ENCODE measurements at places on chromosomes 3 and 15.

DNA sequence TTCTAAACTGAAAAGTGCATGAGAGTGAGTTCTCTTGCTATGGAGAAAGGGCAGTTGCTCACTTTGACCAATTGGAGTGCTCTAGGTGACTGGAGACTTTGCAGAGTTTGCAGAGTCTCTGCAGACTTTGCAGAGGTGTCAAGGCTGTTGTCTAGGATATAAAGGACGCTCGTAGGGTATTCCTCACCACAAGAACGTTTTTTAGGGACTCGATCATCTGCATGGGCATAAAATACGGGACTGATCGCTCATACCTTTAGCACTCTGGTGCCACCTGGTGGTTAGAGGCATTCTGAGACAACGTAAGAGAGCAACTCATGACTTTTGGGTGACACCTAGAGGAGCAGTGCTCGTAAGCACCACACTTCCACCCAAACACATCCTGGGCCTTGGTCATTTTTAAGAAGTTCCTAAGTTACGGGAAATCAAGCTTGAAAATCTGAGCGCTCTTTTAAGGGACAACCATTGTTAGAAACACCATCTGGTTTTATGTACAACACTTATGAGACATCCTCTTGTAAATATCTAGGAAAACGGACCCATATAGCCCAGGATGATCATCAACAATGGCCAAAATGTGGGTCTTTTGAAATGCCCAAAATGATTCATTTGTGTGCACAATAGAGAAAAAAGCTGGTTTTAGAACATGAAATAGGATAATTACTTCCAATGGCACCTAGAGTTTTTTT is 51.6 kb upstream of the XCR1 start:
- DNase-seq = peak; percentile 95

DNA sequence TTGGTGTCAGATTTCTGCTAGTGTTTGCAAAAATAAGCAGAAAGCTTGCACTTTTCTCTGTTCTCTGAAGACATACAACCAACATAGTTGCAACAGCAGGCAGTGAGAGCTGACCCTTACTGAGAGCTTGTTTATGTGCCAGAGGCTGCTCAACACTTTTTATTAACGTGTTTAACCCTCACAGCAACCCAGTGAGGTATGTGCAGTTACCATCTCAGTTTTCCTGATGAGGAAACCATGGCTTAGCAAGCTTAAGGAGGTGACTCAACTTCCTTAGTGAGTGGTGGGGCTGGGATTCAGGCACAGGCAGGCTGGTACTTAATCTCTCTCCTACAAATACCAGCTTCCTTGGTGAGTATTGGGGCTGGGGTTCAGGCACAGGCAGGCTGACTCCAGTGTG is 158.1 kb upstream of the CTDSPL start:
- peak; percentile 22 for DNase-seq

DNA sequence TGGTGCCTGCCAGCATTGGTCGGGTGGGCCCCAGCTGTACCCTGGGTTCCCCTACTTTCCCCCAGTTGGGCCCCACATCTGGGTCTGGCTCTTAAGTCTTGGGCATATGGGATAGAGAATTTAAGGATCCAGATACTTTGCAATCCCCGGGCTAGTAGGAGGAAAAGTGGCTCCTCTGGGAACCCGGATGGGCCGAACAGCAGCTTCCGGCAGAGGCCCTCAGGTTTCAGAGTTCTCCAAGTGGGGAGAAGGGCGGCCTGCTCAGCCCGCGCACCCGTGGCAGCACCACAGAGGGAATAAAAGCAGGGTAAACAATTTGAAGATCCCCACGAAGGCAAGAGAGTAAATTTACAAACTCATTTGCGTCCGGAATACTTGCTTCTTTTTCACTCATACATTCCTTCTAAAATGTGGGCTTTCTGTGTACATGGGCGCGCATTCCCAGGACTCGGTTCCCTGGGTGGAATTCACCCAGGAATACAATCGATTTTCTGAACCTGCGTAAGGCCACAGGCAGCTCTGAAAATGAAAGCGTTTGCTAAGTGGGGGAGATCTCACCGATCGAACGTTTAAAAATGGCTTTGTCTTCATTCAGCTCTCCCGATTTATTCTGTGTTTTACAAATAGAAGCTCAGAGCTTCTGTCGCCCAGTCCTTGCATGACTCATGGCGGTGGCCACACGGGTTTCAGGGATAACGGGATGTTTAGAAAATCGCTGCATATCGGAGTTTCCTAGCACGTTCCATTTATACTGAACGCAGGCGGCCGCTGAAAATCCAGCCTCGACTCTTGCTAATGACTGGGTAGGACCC is 74.0 kb upstream of the POLG start:
- no peak for DNase-seq

DNA sequence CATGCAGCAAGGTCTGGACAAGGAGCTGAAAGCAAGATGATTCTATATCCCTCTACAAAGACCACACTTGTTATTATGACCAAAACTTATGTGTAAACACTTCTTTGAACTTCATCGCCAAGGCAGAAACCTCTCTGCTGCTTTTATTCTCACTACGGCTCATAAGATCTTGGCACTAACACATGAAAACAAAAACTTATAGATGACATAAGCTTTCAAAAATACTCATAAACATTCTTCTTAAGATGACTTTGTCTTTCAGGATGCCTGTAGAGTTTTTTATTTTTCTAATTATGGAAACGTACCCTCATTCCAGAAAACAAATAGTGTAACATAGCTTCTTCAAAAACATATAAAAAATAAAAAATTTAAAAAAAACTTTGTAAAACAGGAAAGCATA is 12.5 kb upstream of the C15orf61 start:
- no peak for DNase-seq

DNA sequence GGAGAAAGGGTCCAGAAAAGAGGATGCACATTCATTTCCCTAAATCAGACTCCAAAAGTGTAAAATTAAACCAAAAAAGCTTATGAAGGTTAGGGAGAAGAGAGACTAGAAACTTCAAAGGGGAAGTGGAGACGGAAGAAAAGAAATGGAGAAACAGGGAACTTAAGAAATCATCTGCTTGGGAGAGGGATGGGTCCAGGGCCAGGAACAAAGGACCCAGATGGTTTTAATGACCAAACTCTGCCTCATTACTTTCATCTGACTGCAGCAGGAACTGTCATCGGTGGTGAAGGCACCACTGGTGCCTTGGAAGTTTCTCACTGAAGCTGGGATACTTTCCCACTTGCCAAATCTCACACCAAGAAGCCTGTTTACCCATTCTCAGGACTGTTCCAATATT is 70.5 kb upstream of the SLC4A7 start:
- DNase-seq = no peak
